ENCODE measurements at places on chromosomes 3 and 15. TPM values are rescaled to one million over a fixed set of nuclear protein-coding genes. Genes with fewer than 3 reads are reported as not detected.

- DNase-seq = no peak
These were observed 32.7 kb downstream of the RTP1 start for GRCh38 chr3:187230011-187230410.

DNA sequence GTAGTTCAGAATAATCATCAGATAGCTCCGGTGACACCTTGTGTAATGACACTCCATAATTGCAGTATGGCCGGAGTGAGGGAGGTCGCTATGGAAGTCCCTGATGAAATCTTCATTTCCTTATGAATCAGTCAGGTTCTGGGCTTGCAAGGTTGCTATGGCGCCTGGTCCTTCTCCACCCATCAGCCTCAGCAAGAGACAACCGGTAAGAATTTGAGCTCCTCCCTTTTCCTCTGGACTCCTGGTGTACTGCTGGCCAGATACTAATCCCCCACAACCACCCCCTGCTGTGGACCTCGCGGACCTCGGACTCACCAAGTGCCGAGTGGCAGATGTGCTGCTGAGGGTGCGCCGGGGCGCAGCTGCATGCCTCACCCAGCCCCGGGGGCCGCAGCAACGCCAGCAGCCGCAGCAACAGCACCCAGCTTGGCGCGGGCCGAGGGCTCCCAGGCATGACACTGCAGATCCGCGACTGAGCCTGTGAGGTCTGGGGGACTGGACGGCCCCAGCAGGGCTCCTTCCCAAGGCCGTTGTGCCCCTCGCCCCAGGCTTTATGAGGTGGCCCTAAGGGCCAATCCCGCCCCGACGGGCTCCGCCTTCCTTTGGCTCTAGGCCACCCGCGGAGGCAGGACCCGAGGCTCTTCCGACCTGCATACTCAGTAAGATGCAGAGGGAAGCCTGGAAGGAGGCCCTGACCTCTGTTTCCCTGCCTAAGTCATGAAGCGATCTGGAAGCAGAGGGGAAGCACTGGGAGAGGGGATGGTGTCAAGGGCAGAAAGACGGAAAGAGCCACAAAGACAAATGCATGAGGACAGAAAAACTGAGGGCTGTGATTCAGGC, at the start of gene TIMP4:
TIMP4 (minus strand) TSS at position 526 of the 840 bp plus-strand sequence; CDS start at position 454, 72 bp downstream.
- no peak for DNase-seq

DNA sequence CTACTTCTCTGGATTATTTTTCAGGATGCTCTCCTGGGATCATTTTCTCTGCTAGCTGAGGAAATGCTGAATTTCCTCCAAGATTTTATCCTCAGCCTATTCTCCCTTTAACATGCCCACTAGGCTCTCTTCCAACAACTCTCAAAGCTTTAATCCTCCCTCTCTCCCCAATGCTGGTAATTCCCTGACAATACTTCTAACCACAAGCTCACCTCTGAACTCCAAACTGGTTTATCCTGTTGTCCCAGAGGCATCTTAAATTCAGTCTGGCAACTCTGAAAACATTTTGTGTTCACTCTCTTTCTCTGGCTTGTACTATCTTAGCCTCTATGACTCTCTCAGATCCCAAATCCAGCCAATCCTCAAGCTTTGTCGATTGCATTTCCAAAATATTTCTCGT, 490.3 kb downstream of the MECOM start:
- no peak for DNase-seq

CHRFAM7A gene
- total RNA-seq = 7.0 TPM

DNA sequence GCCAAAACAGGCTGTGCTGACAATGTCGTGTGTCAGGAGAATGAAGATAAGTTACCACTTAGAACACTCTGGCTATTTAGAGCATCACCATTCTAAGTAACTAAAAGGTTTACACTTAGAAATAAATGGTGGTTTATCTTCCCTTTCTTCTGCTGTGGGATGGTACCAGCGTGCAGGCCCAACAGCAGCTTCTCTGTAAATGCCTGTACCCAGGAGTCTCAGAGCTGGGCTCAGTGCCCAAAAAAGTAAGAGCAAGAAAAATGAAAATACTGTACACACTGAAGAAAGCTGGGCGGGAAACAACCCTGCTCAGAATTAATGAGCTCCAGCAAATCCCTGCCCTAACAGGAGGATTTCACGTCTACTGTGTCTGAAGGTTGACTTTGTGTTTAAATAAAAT, 206.5 kb downstream of the MFSD1 start:
- DNase-seq = no peak

DNA sequence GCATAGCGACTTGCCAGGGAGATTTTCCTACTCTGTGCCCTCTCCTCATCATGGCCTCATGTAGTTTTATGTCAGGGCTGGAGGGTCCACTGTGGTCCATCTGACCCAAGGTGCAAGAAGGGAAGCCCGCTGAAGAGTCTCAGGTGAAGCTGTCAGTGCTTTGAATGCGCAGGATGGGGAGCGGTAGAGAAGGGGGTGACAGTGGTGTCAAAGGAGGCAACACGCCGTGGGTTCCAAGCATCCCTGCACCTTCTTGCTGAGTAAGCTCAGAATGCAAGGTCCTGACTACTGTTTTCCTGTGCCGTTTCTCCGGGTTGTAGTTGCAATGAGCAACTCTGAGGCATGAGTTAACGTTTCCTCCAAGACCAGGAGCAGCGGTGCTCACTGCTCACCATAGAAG, 44.9 kb upstream of the RAB6B start:
- DNase-seq = no peak

SLC28A1 gene
- 1.6 TPM for total RNA-seq

- no peak for DNase-seq
These were observed 20.3 kb upstream of the ZDHHC23 start for GRCh38 chr3:113927556-113927955.

DNA sequence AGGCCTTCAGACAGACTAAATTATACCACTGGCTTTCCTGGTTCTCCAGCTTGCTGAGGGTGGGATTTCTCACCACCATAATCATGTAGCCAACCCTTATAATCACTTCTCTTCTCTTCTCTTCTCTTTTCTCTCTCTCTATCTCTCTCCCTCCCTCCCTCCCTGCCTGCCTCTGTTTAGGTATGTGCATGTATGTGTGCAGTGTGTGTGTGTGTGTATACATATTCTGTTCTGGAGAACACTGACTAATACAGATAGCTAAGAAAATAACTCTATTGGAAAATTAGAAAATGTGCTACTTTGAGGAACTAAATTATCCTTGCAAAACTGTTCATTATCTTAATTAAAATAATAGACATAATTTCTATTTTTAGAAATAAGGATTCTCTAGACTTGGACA, 118.6 kb upstream of the GADL1 start:
- no peak for DNase-seq

- DNase-seq = no peak
These were observed 320.7 kb upstream of the GOLIM4 start for GRCh38 chr3:168416446-168416845.

DNA sequence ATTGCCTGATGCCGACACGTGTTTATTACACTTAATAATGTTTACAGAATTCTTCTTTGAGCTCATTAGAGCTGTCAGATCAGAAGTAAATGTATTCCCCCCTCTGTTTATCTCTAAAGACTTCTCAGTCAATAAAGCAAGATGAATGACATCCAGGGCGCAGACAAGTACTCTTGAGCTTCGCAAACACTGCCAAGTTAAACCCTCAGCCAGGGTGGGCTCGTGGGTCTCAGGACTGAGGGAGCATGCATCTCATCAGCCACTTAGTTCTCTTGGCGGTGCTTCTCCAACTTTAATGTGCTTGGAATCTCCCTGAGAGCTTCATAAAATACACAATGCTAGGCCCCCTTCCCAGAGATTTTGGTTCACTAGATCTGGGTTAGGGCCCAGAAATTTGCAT, 333.9 kb upstream of the THRB start:
- DNase-seq = no peak

- DNase-seq = no peak
These were observed 288.7 kb downstream of the SOX2 start for GRCh38 chr3:182000447-182000846.

HTR3E gene
- not detected for total RNA-seq

- no peak for DNase-seq
These were observed 446.8 kb downstream of the WDR72 start for GRCh38 chr15:53312707-53313106.

TTC23 gene
- total RNA-seq = 32.8 TPM

DNA sequence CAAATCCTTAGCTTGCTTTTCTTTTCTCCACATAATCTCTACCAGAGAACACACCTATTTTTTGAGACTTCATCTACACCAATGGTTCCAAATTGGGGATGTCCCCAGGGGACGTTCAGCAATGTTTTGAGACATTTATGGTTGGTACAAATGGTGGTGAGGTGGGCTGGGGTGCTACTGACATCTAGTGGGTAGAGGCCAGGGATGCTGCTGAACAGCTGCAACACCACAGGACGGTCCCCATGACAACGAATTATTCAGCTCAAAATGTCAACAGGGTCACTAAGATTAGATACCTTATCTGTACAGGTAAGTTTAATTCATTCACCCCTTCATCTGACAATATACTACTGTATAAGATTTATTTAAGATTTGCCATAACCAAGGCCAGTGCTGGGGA, 14.4 kb downstream of the GK5 start:
- DNase-seq = no peak

TP63 gene
- 0.14 TPM for total RNA-seq

- DNase-seq = no peak
These were observed 413.5 kb upstream of the C2CD4B start for GRCh38 chr15:62578546-62578945.

GRCh38 chr3:79310016-79310415, 457.8 kb downstream of the ROBO1 start:
- DNase-seq = no peak

DNA sequence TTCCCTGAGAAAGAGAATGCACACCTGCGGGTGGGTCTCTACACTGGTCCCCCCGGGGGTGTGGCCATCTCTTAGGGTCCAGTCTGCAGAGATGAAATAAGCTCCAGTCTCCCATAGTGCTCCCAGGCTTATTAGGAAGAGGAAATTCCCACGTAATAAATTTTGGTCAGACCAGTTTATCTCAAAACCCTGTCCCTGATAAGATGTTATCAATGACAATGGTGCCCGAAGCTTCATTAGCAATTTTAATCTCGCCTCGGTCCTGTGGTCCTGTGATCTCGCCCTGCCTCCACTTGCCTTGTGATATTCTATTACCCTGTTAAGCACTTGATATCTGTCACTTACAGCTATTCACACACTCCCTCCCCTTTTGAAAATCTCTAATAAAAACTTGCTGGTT, 46.8 kb downstream of the OR5H15 start:
- DNase-seq = no peak

SERPINI2 gene
- not detected for total RNA-seq

GRCh38 chr3:58638591-58638990, 28.0 kb downstream of the FAM3D start:
- no peak for DNase-seq

DNA sequence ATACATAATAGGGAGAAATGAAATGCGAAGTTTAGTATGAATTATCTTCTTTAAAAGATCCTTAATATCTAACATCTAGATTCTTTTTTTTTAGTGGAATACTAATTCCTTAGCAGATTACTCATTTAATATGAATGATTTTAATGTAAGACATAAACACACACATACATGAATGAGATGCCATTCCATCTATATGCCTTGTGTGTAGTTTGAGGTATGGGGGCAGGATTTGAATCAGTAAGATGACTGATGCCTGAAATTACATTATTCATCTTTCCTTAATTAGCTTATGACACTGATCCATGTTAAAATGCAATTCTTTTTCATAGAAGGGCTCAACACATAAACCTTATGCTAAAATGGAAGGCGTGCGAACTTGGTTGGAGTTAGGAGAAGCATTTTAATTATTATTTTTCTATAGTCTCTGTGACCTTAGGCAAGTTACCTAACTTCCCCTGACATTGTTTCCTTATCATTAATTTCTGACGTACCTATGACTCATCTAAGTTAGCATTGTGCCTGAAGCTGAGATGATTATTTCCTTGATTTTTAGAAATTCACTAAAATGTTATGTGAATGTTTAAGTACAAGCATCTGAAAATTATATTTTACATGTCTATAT, 10.8 kb upstream of the BNIP2 start:
- DNase-seq = no peak

SCAMP5 gene
- 1.5 TPM for total RNA-seq

- no peak for DNase-seq
These were observed 113.2 kb upstream of the MYO5C start for GRCh38 chr15:52408823-52409222.

IGSF10 gene
- total RNA-seq = 5.3 TPM

GRCh38 chr3:141303481-141304223, 64.7 kb upstream of the ZBTB38 start:
- no peak for DNase-seq

SLC2A2 gene
- not detected for total RNA-seq

MYO5C gene
- total RNA-seq = 18.4 TPM

GRCh38 chr15:60010858-60011257, 6.7 kb downstream of the FOXB1 start:
- DNase-seq = no peak

- DNase-seq = no peak
These were observed 105.5 kb downstream of the NLGN1 start for GRCh38 chr3:173502983-173503568.

GRCh38 chr15:71162309-71162708, 47.0 kb downstream of the THSD4 start:
- DNase-seq = no peak

DNA sequence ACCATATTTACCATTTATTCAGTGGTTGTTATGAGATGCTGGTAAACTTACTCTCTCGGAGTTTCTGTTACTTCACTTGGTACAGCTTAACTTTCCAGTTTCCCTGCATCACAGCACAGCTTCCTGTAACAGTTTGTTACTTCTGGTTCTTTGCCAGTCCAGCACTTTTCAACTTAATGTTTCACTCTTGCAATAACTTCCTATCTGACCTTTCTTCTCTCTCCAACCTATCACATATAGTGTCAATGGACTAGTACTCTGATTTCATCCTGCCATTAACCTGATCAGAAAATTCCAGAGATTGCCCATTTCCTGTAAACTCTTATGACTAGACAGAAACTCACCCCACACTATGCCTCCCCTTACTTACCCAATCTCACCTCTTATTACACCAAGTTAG, 3.9 kb upstream of the ATP11B start:
- DNase-seq = no peak

DNA sequence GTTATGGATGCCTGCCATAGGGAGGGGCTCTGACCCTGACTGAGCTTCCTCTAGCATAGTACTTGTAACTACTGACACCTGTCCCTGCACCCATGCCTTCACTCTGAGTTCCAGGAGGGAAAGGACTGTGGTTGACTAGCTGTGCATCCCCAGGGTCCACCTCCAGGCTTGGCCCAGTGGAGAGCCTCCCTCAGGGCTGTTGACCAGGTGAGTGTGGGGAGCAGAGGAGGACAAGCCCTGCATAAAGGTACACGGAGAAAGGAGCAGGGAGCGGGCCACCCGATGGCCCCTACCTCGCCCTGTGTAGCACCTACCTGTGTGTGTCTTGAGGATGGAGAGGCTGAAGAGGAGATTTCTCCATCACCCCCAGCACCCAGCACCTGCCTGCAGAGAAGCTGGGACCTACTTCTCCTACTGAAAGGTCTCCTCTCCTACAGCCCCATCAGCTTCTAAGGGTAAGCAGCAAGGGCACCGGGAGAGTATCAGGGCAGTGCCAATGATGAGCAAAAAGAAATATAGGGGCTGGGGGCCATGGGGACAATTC, 6.7 kb upstream of the LTF start:
- DNase-seq = no peak

GRCh38 chr15:31806106-31806505, 224.2 kb upstream of the CHRNA7 start:
- DNase-seq = no peak

Measured in thoracic aorta (tissue), 2 donors.